NCI-H524 (cell line): ENCODE measurements at places on chromosomes 6 and 20.

DNA sequence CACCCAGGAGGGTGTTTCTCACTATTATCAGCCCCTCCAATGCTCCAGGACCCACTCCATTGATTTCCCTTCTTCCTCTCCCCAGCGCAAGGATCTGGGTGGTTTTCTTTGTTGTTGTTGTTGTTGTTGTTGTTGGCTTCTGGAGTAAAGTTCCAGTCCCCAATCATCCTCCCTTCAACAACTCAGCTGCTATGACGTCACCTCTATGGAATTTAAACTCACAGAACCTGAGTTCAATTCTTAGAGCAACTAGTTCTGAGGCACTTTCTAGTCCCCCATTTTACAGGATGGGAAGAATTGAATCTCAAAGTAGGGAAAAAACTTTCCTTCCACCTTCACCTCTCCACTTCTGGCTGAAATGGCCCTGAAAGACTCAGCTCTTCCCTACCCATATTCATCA, 9.7 kb upstream of the WFDC8 start:
- no peak for DNase-seq

- DNase-seq: no peak
Measured at GRCh38 chr6:108168501-108169463, 3.0 kb downstream of the NR2E1 start.

- no peak for DNase-seq
Measured at GRCh38 chr6:111173341-111173740, 86.0 kb downstream of the SLC16A10 start.

- no peak for DNase-seq
Measured at GRCh38 chr6:26198722-26199056, 111.5 kb downstream of the HFE start.

- peak; percentile 84 for DNase-seq
Measured at GRCh38 chr6:110873981-110874879, at the start of gene AMD1. Gene AMD1 (plus strand): TSS chr6:110874785. CDS start chr6:110875106, 321 bp downstream.

DNA sequence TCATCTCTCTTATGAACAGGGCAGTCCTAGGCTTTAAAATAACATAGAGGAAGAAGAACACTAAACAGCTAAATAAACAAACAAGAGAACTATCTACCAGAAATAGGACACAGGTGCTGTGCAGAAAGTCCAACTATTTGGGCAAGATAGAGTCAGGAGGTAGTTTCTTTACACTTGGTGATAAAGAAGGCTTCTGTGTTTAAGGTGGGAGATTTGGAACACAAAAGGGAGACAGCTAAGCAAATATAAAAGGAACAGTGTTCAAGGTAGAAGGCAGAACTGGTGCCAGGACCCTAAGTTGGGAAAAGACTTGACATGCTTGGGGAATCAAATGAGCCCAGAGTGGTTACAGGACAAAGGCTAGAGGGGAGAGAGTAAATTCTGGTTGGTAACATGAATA, 110.5 kb downstream of the MANEA start:
- DNase-seq: no peak

DNA sequence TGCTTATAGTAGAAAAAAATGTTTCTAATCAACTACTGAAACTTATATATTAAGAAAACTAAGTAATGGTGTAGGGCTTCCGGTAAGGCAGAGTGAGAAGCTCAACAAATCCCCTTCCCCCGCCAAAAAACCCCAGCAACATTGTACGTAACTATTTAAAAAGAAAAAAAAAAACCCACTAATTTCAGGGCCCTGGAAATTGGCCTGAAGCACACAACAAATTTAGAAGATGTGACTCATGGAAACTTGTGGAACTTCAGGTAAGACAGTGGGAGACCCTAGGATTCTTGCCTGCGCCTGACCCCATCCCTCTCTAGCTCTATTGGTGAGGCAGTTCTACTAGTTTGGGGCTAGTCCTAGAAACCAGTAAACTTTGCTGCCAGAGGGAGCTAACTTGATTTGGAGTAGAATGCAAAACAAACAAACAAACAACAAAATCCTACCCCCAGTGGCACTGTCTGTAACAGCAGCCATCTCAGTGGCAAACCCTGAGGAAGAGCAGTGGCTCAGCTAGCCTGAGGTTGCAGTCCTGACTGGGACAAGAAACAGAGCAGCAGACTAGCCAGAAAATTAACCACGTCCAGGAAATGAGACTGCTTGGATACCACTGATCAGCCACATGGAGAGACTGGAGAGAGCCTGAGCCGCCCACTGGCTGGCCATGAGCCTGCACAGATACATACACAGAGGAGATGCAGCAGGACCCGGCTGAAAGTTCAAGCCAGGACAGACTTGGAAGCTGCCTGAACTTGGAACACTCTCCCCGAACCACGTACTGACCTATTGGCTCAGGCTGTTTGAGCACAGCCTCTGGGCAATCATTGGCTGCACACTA, 135.1 kb downstream of the TBXT start:
- no peak for DNase-seq

GRCh38 chr20:32285082-32285620, 7.7 kb downstream of the KIF3B start:
- DNase-seq: no peak

GRCh38 chr6:18262702-18263417, 1.5 kb downstream of the DEK start:
- DNase-seq: no peak

- no peak for DNase-seq
Measured at GRCh38 chr6:147579667-147580066, 71.2 kb downstream of the SAMD5 start.

- peak; percentile 89 for DNase-seq
Measured at GRCh38 chr6:43247114-43247999, 4.1 kb downstream of the TTBK1 start.

DNA sequence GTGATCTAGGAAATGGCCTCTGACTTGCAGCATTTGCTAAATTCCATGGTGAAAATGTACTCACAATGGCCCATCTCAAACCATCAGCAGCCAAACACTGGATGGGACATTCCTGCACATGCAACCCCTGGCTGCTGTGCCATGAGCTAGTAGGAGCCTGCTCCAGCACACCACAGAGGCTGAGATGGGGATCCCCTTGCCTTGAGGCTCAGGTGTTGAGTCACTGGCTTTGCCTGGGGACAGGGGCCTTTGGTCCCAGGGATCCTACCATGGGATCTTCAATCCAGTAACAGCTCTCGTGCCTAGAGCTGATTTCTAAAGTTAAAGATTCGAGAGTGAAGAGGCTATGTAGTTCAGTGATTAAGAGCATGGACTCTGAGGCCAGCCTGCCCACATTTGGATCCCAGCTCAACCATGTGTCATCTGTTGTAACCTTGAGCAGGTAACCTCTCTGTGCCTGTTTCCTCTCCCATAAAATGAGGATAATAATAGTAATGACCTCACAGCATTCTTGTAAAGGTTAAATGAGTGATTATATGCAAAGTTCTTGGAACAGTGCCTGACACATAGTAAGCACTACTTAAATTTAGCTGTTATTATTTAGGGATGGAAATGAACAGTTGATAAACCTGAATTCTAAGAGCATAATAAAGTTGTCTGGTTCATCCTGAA, 16.4 kb downstream of the FOXQ1 start:
- DNase-seq: no peak

- DNase-seq: no peak
Measured at GRCh38 chr6:146154197-146154596, 125.3 kb downstream of the GRM1 start.

DNA sequence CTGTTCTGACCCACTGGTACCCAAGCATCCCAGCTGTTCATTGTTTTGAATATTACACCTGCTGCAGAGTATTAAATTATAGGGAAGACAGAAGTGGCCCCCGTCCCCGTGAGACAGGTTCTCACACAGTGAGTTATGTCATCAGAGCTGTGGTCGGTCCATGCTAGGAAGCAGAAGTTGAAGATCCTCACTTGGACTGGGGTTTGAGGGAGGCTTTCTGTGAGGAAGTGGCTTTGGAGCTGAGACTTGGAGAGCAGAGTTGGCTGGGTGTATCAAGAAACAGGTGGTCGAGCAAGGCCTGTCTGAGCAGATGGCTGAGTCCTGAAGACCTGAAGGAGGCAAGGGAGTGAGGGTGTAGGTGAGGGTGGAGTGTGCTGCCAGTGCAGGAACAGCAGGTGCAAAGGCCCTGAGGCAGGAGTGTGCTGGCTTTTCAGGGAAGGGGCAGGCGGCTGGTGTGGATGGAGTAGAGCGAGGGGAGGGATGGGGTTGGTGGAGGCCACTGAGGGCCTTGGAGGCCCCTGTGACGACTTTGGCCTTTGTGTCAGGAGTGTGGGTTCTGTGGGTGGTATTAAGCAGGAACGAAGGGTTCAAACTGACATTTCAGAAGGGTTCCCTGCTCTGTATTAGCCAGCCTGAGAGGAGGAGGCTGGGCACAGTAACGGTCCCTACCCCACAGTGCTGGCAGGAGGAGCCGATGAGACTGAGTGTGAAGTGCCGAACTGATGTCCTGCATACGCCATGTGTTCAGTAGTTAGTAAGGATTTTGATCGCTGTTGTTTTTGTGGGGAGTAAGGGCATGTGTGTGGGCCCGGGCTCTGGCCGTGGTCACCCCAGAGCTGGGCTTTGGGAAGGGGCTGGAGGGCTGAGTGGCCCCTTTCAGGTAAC, 11.8 kb downstream of the SRC start:
- DNase-seq: peak; percentile 26

GRCh38 chr6:158057213-158057987, 75.7 kb downstream of the SYNJ2 start:
- DNase-seq: no peak

DNA sequence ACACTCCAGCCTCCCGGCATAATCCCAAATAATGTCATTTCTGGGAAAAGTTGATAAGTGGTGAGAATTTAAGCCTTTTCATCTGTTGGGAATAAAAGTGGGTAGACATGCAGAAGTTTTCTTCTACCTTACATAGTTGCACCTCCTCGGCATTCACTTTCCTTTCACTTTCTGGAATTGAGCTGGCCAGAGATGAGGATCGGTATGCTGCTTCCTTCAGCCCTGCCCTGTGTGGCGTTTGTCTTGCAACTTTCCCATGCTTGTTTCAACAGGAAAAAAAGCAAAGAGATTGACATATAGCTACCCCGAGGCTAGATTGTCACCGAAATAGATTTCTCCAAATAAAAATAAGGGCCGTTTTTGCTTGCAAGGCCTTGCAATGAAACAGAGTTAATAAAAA, 65.8 kb upstream of the JAG1 start:
- DNase-seq: no peak

GRCh38 chr6:49257549-49257948, 205.5 kb downstream of the MMUT start:
- DNase-seq: no peak

DNA sequence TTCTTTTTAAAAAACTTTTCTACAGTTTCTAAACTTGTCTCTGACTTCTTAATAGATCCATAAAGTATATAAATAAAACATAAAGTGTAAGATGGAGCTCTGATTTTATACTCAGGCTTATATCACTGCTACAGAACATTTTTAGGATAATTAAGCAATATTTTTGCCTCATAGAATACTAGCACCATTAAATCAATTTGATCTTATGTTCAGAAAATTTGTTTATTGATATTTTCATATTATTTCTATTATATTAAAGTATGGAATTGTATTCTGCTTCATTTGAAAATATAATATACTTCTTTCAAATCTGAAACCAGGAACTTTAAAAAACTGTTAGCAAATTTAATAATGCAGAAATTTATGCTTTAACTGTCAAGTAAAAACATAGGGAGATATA, 106.5 kb downstream of the MAN1A1 start:
- no peak for DNase-seq

DNA sequence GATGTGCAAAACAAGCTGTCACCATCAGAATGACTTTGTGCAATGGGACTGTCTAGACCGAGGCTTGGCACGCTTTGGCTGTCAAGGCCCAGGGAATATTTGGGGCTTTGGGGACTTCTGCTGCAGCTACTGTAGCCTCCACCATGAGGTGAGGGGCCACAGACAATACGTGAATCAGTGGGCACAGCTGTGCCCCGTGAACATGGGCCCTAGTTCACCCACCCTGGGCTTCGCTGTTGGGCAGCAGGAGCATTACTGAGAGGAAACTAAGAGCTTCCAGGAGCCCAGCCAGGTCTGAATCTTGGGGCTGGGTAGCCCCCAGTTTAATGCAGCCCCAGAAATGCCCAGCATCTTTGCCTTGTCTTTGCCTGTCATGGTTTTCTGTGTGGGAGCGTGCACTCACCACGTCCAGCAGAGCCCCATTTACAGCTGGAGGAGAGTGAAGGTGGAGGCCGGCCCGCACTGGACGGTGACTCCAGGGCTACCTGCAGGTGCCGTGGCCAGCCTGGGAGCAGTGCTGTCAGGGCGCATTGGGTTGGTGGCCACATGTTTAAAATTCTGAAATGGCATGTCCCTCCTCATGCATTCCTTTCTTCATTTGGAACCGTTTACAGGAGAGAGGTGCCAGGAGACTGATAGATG, 34.7 kb downstream of the DUSP22 start:
- DNase-seq: no peak

DNA sequence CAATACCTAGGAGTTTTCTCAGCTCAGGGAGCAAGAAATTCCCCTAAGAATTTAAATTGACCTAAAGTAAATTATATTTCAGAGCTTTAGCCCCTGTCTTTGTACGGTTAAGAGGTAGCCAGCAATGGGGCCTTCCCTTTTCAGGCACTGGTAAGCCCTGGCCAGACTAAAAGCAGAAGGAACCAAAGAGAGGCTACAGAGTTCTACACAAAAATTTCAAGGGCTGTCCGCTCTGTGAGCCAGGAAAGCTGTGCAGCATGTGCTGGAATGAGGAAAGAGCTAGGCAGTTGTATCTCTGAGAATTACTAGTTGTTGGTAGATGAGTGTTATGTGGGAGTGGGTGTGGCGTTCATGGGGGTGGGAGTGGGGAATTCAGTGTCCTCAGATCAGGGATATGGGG, 96.3 kb upstream of the MAFB start:
- DNase-seq: no peak

- no peak for DNase-seq
Measured at GRCh38 chr20:3798373-3798768, 2.3 kb downstream of the CDC25B start.

- DNase-seq: no peak
Measured at GRCh38 chr20:47191074-47191673, 165.3 kb downstream of the ZMYND8 start.

GRCh38 chr6:108353853-108354252, 59.0 kb downstream of the AFG1L start:
- DNase-seq: no peak

DNA sequence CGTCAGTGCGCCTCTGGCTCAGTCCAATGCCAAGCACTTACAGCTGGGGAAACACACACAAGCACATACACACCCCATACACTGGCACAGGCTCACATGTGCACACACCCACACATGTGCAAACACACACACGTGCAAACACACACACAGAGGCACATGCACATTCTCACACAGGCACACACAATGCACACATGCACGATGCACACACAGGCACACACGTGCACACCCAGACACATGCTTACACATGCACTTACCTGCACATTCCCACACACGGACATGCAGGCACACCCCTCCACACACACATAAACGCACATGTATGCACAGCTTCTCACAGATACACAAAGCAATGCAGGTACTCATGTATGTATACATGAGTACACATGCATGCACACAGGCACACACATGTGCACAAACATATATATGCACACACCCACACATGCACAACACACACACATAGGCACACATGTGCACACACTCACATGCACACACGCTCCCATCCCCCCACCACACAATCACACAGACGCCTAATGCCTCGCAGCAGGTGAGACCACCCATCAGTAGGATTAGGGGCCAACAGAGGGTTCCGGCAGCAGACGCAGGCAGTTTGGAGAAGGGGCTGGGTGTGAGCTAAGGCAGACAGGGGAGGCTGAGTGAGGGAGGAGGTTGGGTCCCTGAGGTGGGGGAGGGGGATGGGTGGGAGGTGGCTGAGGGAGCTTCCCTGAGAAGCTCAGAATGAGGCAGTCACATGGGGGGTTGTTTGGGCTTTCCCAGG, 71.2 kb upstream of the SLCO4A1 start:
- DNase-seq: no peak
